Uterus (tissue), 4 donors: ENCODE measurements at places on chromosomes 3 and 15. TPM values are rescaled to one million over a fixed set of nuclear protein-coding genes. Genes with fewer than 3 reads are reported as not detected.

DNA sequence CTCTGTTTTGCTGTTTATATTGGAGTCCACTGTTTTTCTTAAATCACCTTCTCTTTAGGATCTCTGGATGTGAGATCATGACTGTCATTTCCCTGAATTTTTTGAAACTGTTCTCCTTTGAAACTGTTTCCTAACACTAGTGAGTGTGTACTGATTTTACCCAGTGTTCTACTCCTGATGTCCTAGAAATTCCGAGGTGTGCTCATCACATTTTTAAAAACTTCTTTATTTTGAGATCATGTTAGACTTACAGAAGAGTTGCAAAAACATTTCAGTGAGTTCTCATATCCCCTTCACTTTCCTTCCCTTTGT, 292.6 kb downstream of the NFKBIZ start:
- peaks cover 7% of the 10 kb centered on the region for H3K4me1 ChIP-seq
- no peaks in the 10 kb centered on the region for H3K36me3 ChIP-seq
- no peak for DNase-seq
- no peaks in the 10 kb centered on the region for H3K27me3 ChIP-seq
- H3K27ac ChIP-seq, result peak overlapping the region; percentile 61

CHST13 gene
- not detected for total RNA-seq

DNA sequence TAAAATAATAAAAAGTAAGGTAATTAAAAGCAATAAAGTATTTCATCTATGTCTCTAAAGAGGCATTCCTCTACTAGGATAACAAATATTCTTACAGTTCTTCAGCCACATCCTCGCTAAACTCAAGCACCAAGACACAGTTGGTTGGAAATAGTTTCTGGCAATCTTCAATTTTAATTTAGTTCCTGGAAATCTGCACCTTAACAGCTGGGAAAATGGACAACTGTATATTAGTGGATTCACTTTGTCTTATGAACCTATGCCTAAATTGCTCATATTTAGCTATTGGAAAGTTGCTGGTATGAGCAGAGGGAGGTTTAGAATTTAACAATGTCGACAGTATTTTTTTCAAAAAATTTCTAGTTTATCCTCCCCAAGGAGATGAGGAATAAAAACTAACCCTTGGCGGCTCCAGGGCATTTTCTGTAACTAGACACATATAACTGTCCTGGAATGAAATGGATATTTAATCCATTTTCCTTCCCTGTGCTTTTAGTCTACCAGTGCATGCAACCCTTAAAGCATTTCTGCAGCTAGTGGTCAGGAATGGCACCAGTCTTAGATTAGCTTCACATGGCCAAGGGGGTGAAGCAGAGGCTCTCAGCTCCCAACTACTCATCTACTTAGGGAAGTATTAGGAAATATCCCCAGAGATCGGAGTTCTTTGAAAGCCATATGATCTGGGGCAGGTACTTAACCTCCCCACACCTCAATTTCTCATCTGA, 290.0 kb upstream of the THBS1 start:
- no peak for DNase-seq
- no peaks in the 10 kb centered on the region for H3K36me3 ChIP-seq
- no peaks in the 10 kb centered on the region for H3K4me1 ChIP-seq
- no peaks in the 10 kb centered on the region for H3K27me3 ChIP-seq

DNA sequence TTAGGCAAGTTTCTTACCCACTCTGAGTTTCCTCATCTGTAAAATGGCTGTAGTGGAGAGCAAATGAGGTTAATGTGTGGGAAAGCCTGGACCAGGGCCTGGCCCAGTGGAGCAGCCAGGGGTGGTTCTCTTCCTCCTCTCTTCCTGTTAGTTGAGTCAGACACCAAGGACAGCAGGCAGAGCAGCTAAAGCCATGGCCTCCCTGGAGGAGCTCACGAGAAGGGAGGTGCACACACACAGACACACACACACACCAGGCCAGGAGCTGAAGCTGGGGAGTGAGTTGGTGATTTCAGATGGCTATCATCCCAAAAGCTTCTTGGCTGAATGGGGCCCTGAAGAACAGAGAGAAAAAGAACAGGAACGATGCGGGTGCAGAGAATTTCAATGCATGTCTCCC, 33.2 kb upstream of the TSPAN3 start:
- H3K27me3 ChIP-seq, result no peaks in the 10 kb centered on the region
- no peaks in the 10 kb centered on the region for H3K4me1 ChIP-seq
- H3K36me3 ChIP-seq, result no peaks in the 10 kb centered on the region
- peak; percentile 27 for DNase-seq
- no peak overlapping the region for H3K4me3 ChIP-seq
- no peak overlapping the region for H3K27ac ChIP-seq

DNA sequence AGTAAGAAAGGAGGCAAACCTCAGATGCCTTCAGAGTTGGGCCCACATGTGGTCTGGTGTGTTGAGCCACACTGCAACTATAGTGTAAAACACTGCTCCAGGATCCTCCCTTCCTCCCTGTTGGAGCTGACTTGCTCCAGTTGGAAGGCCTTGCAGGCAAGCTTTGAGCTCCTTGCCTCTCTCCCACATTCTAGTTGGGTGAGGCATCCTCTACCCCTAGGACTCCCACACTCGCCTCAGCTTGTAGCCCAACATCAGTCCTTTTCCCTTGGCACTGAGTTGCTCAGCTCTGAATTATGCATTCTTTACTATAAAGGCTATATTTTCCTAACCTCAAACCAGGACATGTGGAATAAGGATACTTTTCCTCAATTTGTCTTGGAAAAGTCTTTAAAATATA, 143.9 kb downstream of the NECTIN3 start:
- no peaks in the 10 kb centered on the region for H3K27me3 ChIP-seq
- no peak overlapping the region for H3K4me3 ChIP-seq
- no peak for DNase-seq
- H3K27ac ChIP-seq, result no peak overlapping the region
- no peaks in the 10 kb centered on the region for H3K36me3 ChIP-seq

GRCh38 chr3:173138026-173138425, 3.0 kb downstream of the SPATA16 start:
- no peak overlapping the region for H3K27ac ChIP-seq
- H3K4me1 ChIP-seq, result no peaks in the 10 kb centered on the region
- no peak overlapping the region for H3K4me3 ChIP-seq
- no peaks in the 10 kb centered on the region for H3K27me3 ChIP-seq
- no peak for DNase-seq

GRCh38 chr3:149382101-149382467, 4.6 kb upstream of the TM4SF1 start:
- no peak overlapping the region for H3K4me3 ChIP-seq
- no peaks in the 10 kb centered on the region for H3K4me1 ChIP-seq
- no peaks in the 10 kb centered on the region for H3K27me3 ChIP-seq
- no peaks in the 10 kb centered on the region for H3K36me3 ChIP-seq
- no peak for DNase-seq

GRCh38 chr15:23013681-23014080, 25.7 kb downstream of the TUBGCP5 start:
- no peaks in the 10 kb centered on the region for H3K36me3 ChIP-seq
- H3K27me3 ChIP-seq, result no peaks in the 10 kb centered on the region
- H3K27ac ChIP-seq, result no peak overlapping the region
- no peak for DNase-seq
- H3K4me1 ChIP-seq, result no peaks in the 10 kb centered on the region
- H3K4me3 ChIP-seq, result no peak overlapping the region

- no peaks in the 10 kb centered on the region for H3K27me3 ChIP-seq
- H3K4me1 ChIP-seq, result peaks cover 10% of the 10 kb centered on the region
- peak overlapping the region; percentile 86 for H3K27ac ChIP-seq
- no peaks in the 10 kb centered on the region for H3K36me3 ChIP-seq
These were observed 221.1 kb upstream of the TLE3 start for GRCh38 chr15:70318594-70319465.

DNA sequence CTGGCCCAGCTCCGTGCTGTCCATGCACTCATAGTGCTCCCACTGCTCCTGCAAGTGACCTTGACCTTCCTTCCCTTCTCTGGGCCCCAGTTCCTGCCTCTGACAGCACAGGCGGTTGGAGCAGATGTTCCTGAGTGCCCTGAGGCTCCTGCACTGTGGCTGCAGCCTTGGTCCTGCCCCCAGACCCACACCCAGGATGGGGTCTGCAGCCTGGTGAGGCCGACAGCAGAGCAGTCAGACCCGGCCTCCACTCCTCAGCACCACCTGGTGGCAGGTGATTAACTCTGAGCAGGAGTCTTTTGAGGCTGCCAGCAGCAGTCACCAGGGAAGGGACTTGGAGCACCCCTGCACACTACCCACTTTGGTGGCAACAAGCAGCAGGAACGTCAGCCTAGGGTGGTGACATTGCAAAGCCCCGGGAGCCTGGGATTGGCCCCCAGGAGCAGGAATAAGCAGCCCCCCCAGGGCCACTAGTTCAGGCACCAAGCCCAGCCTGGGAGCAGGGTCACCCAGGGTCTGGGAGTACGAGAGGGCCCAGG, 64.6 kb downstream of the CYP11A1 start:
- H3K36me3 ChIP-seq, result no peaks in the 10 kb centered on the region
- no peak overlapping the region for H3K27ac ChIP-seq
- DNase-seq, result peak; percentile 43
- H3K4me1 ChIP-seq, result no peaks in the 10 kb centered on the region

BCHE gene
- total RNA-seq, result 9.7 TPM

DNA sequence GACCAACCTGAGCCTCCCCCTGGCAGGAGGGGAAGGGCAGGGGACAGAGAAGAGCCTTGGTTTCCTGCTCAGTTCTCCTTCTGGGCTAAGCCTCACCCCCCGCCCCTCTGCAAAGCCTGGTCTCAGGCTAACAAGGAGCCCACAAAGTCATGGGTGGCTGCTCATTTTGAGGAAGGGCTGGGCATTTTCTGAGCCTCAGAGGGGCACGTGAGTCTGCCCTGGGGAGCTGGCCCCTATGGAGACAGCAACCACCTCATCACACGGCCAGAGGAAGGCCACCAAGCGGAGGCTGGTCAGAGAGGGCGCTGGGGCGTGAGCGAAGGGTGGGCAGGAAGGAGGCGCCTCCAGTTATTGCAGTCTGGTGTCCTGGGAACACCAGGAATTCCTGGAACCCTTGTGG, 18.7 kb downstream of the ABTB1 start:
- H3K27me3 ChIP-seq, result no peaks in the 10 kb centered on the region
- H3K27ac ChIP-seq, result no peak overlapping the region
- no peak overlapping the region for H3K4me3 ChIP-seq
- no peaks in the 10 kb centered on the region for H3K36me3 ChIP-seq
- no peak for DNase-seq

GRCh38 chr15:31526916-31527690, 200.5 kb downstream of the KLF13 start:
- no peaks in the 10 kb centered on the region for H3K36me3 ChIP-seq
- H3K27me3 ChIP-seq, result no peaks in the 10 kb centered on the region
- peak overlapping the region; percentile 8 for H3K27ac ChIP-seq
- H3K4me1 ChIP-seq, result no peaks in the 10 kb centered on the region

DNA sequence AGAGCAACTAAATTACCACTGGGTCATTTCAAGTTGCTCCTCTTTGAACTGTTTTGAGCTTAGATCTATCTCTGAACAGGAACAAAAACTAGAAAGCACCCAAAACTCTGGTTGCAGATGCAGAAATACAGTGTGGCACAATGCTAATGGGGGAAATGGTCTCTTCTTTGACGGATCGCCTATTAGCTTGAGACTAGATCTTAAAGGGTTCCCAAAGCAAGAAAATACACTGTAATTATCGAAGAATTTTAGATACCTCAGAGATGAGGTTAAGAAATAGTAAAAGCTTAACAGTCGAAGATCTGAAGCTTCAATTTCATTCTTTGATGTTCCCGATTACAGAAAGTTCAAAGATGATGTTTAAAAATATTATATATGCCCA, 818 bp downstream of the PPP1R2 start:
- peak overlapping the region; percentile 78 for H3K4me3 ChIP-seq
- no peak for DNase-seq
- H3K36me3 ChIP-seq, result no peaks in the 10 kb centered on the region
- no peaks in the 10 kb centered on the region for H3K27me3 ChIP-seq

- DNase-seq, result no peak
- no peaks in the 10 kb centered on the region for H3K4me1 ChIP-seq
- no peaks in the 10 kb centered on the region for H3K36me3 ChIP-seq
- no peak overlapping the region for H3K4me3 ChIP-seq
- H3K27me3 ChIP-seq, result no peaks in the 10 kb centered on the region
These were observed 362.3 kb downstream of the WDR72 start for GRCh38 chr15:53397041-53397616.

DNA sequence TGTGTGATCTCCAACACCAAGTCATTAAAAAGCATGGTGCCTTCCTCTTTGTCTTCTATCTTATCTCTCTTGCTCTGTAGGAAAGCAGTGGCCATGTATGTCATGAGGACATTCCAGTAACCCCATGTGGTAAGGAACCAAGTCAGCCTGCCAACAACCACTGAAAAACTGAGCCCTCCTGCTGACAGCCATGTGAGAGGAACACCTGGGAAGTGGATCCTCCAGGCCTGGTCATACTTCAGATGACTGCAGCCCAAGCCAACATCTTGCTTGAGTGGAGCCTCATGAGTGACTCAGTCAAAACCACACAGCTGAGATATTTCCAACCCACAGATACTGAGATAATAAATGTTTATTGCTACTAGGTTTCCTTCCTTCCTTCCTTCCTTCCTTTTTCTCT, 597.3 kb downstream of the ZIC1 start:
- H3K27ac ChIP-seq, result no peak overlapping the region
- no peak overlapping the region for H3K4me3 ChIP-seq
- H3K36me3 ChIP-seq, result no peaks in the 10 kb centered on the region
- no peaks in the 10 kb centered on the region for H3K4me1 ChIP-seq

DNA sequence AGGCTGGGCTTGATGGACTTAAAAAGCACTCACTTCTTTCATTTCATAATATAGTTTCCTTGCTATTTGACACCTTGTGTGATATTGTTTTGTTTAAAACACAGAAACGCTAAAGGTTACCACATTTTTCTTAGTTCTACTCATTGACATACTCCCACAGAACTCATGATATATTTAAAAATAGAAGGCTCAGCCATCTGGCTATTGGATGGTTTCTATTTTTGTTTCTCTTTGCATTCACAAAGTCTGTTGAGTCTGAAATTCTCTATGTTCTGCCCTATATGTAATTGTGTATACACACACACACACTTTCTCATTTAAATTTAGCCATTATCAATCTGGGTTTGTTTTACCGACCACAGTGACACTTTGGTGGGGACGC, 128.2 kb downstream of the SOX2 start:
- H3K4me1 ChIP-seq, result no peaks in the 10 kb centered on the region
- no peak for DNase-seq
- H3K4me3 ChIP-seq, result no peak overlapping the region
- H3K27ac ChIP-seq, result no peak overlapping the region
- H3K27me3 ChIP-seq, result no peaks in the 10 kb centered on the region
- no peaks in the 10 kb centered on the region for H3K36me3 ChIP-seq

FAM43A gene
- 12.9 TPM for total RNA-seq

GRCh38 chr15:55260562-55261131, 29.0 kb downstream of the RAB27A start:
- no peaks in the 10 kb centered on the region for H3K4me1 ChIP-seq
- no peaks in the 10 kb centered on the region for H3K36me3 ChIP-seq
- H3K27ac ChIP-seq, result no peak overlapping the region
- DNase-seq, result no peak
- no peak overlapping the region for H3K4me3 ChIP-seq

DNA sequence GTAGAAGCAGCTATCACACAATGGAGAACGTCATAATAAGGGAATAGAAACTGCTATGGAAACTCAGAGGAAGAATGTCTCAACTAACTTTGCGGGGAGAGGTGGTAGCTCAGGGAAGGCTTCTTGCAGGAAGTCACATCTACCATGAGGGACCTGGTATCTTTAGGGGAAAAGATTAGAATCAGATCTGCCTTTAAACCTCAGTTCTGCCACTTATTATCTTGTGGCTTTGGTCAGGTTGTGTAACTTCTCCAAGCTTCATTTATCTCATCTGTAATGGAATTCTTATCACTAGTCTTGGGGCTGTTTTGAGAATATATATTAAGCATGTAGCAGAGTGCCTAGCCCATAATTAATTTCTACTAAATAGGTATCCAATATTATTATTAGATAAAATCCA, 46.4 kb upstream of the PRICKLE2 start:
- H3K36me3 ChIP-seq, result no peaks in the 10 kb centered on the region
- H3K27ac ChIP-seq, result no peak overlapping the region
- no peak overlapping the region for H3K4me3 ChIP-seq
- DNase-seq, result no peak
- no peaks in the 10 kb centered on the region for H3K27me3 ChIP-seq
